ENCODE measurements at places on chromosomes 1 and 21. TPM values are rescaled to one million over a fixed set of nuclear protein-coding genes. Genes with fewer than 3 reads are reported as not detected.

The UBE2U gene
- not detected for total RNA-seq

The HORMAD1 gene
- 0.11 TPM for total RNA-seq

The RNU1-1 gene
- 8,230 TPM for total RNA-seq

The EPHA10 gene
- total RNA-seq, result under 0.01 TPM

The FCGR1A gene
- total RNA-seq, result not detected

The IFI16 gene
- total RNA-seq, result 42.6 TPM

The PADI2 gene
- under 0.01 TPM for total RNA-seq

The MXRA8 gene
- 0.09 TPM for total RNA-seq

The KLHL20 gene
- total RNA-seq, result 40.1 TPM

The HMGCS2 gene
- not detected for total RNA-seq

The DCST1 gene
- total RNA-seq, result not detected

The AMY2B gene
- total RNA-seq, result 2.9 TPM

The OVAAL gene
- total RNA-seq, result not detected

The ITLN2 gene
- not detected for total RNA-seq
